NCI-H1092 (cell line): ENCODE measurements at places on chromosomes 4 and X.
A peak's percentile ranks its signal among the peaks of the same experiment; 100 is the strongest.

- peak; percentile 70 for DNase-seq
These were observed at the start of gene NHS for GRCh38 chrX:17374619-17375366. Gene NHS (plus strand): TSS chrX:17375200. CDS start chrX:17375758, 558 bp downstream.

- DNase-seq: no peak
These were observed 107.6 kb downstream of the LARP1B start for GRCh38 chr4:128168701-128169100.

GRCh38 chr4:143016171-143016570 is 168.5 kb upstream of the USP38 start:
- no peak for DNase-seq

GRCh38 chrX:27186671-27187070 is 276.5 kb downstream of the PPP4R3C start:
- DNase-seq: peak; percentile 2

- DNase-seq: no peak
These were observed 47.2 kb upstream of the MXRA5 start for GRCh38 chrX:3393581-3394111.

DNA sequence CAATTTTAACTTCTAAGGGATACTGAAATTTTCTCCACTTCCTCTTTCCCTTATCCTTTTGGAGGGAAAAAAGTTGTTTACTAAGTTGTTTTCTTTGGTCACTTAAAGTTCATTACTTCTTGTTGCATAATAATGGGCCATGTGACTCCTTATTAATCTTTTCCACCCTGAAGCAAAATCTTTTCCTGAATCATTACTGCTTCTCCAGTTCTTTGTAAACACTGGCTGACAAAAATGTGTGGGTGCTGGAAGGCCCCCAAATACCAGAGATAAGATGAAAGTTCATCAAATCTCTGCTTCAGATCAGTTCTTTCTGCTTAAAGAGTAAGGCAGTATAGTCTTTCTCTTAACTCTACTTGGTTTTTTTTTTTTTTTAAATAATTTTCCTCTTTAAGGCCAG is 108.9 kb upstream of the NHS start:
- DNase-seq: no peak

- no peak for DNase-seq
These were observed 133.8 kb downstream of the CPZ start for GRCh38 chr4:8726344-8726851.

DNA sequence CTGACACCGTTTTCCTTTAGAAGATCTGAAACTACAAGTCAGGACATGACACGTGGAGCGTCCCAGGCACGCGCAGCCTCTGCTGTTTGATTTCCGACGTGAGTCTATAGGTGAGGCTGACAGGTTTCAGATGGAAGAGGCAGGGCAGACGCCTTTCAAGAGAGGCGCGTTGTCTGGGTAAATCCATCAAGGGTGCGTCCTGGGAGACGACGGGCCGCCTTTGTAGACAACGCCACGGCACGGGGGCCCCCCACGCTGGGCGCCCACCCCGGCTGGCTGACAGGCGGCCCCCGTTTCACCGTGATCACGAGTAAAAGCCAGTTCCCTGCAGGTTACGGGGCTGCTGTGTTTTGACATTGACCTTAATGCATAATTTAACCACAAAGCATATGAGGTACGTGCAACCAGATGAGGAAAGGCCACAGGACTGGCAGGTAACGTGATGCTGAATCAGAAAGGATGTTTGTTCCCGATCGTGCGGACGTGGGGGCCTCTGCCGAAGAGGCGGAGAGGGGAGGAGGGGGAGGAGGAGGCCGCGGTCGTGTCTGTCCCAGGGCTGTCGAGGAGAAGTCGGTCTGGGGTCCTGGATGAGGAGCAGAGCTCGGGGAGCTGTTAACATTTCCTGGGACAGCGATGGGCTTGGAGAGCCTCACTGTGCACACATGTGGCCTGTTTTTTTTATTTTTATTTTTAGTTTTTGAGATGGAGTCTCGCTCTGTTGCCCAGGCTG is 51.1 kb upstream of the PPP2R3B start:
- DNase-seq: no peak

DNA sequence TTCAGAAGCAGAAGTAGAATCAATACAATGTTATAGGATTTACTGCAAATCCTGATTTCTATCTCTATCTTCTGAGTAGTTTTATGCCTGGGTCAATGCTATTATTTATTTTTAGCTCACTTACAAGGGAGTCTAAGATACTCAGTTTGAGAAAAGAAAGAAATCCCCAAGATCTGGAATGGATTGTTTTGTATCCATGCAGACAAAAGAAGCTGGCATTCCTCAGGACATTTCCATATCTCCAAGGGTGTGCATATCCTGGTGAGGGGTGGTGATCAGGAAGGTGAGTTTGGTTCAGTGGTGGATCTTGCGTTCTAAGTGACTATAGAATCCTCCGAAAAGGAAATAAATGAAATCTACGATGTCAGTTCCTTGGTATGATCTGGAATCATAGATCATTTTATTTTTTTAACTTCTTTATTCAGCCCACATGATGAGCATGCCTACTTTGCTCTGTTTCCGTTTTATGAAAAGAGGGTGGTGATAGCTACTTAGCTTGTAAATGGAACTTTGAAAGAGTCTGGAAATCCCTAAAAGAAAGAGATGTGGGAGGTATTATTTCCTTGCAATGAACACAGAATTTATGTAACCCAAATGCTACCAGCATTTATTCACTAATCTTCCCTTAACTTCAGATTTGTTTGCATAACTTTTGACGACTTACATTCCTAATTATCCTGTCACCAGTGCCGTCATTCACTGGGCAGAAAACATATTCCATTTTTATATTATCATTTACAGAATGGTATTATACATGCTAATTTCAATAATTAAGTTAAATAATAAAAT is 81.1 kb upstream of the RAPGEF2 start:
- DNase-seq: no peak

DNA sequence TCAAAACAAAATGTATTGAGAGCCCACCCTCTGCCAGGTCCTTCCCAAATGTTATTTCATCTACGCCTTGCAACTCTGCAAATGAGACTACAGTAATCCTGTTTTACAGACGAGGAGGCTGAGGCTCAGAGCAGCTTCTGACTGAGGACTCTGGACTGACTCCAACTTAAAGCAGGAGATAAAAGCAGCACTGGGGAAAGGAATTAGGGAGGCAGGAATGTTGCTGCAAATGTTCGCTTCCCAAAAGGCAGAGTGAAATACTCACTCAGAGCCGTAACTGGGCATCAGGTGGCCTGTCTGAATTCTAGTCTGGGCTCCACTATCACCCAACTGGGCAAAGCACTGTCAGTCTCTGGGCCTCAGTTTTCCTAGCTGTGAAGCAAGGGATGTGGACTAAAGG is 94.7 kb upstream of the SRD5A3 start:
- DNase-seq: no peak

DNA sequence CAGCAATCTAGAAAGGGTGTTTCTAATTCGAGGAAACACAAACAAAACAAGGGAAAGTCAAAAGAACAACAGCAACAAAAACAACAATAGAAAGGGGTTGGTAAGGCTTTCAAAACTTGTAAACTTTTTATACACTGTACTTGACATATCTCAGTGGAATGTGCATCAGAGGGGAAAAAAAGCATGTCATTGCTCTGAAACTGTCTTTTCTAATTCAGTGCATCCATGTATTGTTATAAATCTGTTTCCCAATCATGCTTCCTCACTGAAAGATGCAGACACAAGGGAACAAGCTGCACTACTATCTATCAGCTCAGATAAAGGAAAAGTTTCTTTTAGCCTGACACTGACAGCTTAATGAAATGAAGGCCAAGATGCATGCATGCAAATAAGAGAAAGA is 44.2 kb upstream of the PCDH18 start:
- no peak for DNase-seq

- no peak for DNase-seq
These were observed 31.5 kb upstream of the GTPBP6 start for GRCh38 chrX:350148-350533.

DNA sequence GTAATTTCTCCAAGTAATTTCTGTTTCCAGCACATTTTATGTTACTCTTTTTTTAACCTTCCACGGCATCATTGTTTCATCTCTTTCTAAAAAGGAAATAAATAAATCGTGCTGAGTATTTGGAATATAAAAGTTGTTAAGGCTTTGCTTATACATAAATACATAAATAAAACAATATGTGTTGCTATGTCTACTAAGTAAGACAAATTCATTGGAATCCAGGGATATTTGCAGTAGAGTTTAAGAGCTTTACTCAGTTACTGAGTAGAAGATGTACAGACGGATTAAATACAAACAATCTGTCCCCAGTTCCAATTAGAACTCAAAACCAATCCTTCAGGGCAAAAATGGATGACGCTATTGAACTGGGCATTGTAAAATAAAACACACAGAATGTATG is 1.4 kb downstream of the ARHGAP24 start:
- DNase-seq: no peak

- no peak for DNase-seq
These were observed 641.3 kb upstream of the FTHL17 start for GRCh38 chrX:31713120-31713519.

DNA sequence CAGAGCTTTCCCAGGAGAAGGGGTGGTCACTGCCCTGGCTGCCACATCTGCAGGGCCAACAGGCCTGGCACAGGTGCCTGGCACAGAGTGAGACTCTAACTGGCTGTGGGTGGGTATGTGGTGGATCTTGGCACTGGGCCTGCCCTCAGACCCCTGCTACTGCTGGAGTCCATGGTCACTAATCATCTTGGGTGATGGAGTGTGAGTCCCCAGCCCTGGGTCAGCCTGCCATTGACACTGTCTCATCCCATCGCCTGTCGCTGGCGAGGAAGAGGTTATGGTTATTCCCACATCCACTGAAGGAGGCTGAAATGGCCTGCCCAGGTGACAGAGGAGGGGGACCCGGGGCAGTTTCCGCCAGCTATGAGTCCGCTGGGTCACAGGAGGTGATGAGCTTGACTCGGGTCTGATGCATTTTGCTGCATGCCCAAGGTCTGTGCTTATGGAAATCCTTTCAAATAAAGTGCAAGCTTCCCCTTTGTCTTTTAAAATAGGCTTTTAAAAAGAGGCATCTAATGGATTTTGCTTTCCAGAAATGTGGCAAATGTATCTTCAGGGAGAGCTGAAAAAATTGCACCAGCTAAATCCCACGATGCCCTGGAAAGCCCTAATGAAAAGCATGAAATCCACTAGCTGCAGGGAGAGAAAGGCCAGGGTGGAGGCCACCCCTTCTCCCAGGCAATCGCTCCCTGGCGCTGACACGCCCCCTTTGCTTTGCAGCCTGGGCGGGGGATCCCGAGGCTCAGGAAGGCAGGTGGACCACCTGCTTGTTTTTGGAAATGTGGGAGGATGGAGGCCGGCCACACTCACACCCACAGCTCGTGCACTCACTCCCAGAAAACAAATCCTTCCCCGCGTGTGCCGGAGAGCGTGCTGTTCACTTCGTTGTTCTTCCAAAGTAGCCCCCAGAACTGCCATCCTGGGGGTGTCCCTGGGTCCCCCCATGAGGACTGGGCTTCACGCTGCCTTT is 54.9 kb downstream of the ABLIM2 start:
- DNase-seq: no peak

DNA sequence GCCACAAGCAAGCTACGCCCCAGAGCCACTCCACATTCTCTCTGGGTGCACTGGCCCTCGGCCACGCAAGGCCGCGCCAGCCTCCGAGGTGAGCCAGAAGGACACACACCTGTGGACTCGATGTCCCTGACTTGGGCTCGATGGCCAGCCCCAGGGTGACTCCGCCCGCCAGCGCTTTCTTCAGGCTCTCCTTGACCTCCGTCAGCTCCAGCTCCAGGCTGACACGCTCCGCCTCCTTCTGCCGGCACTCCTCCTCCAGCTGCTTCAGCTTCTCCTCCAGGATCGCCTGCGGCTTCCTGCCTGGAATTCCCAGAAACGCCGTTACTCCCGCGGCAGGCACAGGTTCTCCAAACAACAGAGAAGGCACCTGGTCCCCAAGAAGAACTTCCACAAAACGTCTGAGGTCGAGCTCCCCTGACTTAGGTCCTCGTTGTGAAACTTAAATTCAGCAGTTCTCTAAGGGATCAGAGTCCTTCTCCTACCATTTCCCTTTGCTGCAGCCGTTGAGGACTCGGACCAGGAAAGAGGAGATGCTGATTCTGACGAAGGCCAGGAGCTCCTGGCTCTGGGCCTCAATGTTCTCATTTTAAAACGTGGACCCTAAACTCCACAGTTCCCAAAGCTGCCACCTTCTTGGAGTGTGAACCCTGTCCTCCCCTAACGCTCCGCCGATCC is 166.8 kb downstream of the AFAP1 start:
- no peak for DNase-seq

- no peak for DNase-seq
These were observed 38.8 kb upstream of the IGFBP7 start for GRCh38 chr4:57148831-57149505.

DNA sequence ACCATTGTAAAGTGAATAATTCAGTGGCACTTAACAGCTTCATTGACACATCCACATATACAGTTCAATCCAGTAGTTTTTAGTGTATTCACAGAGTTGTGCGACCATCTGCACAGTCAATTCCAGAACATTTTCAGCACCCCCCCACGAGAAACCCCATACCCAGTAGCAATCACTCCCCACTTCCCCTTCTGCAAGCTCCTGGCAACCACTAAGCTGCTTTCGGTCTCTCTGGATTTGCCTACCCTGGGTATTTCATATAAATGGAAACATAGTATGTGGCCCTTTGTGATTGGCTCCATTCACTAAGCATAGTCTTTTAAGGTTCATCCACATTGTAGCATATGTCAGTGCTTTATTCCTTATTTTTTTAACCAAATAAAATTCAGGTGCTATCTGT is 10.0 kb downstream of the MSL3 start:
- no peak for DNase-seq

GRCh38 chrX:8403988-8404387 is 60.6 kb upstream of the VCX3B start:
- no peak for DNase-seq

DNA sequence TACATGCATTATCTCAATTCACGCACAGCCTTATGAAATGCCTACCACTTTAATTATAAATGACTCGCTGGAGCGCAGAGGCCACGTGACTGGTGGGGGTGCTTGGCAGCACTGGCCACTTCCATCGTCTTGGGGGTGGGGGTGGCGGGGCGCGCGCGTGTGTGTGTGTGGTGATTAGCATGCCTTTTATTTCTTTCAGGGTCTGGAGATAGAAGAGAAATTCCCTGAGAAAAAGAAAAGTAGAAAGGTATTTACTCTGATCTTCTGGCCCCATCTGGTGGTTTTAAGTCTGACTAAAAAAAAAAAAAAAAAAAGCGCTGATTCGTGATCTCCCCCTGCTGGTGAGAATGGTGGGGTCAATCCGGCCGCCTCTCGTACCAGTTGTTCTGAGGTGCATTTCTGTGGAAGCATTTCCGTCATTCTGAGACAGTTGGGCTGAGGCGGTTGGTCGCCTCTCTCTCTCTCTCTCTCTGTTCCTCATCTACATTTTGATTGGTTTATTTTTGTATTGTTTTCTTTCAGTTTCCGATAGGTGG is at the start of gene CCNB3:
CCNB3 (plus strand) TSS at position 402 of the 536 bp plus-strand sequence. CDS start 80,399 bp downstream, outside the sequence.
- peak; percentile 49 for DNase-seq
